Stimulated activated CD4-positive, alpha-beta T cell treated with anti-CD3 and anti-CD28 coated beads, Interleukin-2, amount 100 ng/mL, for 4 hours (primary cell): ENCODE measurements at places on chromosomes 2 and 18.
A peak's percentile ranks its signal among the peaks of the same experiment; 100 is the strongest.

- no peak for DNase-seq
Observed at GRCh38 chr18:61782545-61782944, 110.3 kb downstream of the RNF152 start.

DNA sequence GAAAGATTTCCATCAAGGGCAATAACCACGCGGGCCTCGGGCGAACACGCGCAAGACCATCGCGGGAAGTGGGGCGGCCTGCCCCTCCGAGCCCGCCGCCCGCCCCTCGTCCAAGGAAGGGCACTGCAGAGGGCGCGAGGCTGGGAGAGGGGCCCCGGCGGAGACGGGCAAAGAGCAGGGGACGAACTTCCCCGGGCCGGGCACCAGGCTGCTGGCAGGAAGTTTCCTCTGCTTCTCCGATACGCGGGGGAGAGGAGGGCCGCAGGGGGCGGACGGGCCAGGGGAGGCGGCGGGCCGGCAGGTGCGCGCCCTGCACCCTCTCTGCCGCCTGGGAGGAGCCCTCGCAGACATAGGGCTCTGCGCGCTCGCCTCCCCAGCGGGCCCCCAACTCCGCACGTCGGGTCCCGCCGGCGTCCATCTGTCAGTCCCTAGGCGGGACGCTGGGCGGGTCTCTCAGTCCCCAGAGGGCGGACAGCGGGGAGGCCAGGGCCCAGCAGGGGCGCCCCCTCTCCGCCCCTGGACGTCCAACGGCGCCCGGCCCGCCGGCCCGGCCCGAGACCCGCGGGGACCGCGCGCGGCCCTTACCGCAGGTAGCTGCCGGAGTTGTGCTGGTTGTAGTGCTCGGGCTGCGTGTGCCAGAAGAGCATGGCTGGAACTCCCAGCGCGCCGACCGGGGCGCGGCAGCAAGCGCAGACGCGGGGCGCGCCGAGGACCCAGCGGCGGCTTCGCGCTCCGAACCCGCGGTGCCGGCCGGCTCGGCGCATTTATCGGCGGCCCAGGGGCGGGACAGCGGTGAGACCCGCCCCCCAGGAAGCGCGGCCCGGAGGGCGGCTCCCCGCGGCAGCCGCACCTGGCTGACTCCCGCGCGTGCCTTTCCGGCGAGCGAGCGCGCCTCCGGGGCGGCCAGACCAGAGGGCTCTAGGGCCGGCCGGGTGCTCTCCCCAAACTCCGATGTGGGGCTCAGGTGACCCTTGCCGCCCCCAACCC, at the start of gene TFCP2L1:
Gene TFCP2L1, minus strand, starts transcription at position 740 of the 987 bp plus-strand sequence. Its CDS starts 93 bp downstream, at position 647.
- no peak for DNase-seq

GRCh38 chr2:200125444-200126284, 170.3 kb downstream of the MAIP1 start:
- no peak for DNase-seq

DNA sequence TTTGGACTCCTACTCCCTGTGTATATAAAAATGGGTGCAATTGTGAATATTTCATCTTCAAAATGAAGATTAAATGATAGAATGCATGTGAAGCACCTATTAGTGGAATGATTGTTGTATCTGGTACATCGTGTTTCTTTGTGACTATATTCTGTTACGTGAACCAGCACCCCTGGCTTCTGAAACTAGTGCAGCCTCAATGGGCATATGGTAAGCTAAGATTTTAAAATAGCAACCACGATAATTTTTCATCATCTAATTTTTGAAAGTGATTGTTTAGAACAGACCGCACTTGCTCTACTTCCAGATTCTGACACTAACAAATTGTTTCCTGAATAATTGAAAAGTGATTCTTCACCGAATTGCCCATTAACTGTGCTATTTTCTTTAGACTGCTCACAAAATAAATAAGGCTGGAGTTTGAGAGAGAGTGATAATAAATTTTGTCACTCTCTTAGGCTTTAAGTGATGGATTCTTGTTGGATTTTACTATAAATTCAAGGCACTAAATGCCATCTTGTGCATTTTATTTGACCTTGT, 806.1 kb upstream of the LRATD1 start:
- DNase-seq, result no peak

DNA sequence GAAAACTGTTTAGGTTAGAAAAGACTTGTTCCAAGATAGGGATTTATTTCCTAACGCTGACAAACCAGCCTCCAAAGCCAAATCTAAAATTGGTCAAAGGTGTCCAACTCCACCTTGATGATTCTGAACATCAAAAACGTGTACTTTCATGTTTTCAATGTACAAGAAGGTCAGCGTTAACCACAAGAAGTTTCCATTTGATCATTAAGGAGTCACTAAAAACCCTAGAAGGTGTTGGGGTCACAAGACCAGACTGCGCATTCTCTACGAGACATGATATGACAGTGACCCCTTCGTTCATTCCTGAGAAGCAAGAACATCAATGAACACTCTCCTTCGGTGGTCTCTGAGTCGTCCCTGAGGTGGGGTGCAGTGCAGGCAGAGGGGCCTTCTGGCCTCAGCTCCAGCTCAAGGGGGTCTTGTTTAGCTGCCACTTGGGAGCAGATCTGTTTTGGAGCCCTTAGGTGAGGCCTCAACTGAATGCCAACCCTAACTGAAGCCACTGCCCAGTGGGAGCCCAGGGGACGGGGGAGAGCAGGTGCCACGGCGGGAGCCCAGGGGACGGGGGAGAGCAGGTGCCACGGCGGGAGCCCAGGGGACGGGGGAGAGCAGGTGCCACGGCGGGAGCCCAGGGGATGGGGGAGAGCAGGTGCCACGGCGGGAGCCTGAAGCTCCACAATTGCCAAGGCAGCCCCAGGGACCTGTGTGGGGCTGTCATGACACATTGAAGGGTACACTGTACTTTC, 55.2 kb downstream of the PARD6G start:
- DNase-seq, result no peak

GRCh38 chr2:9331704-9332103, 91.6 kb downstream of the ITGB1BP1 start:
- DNase-seq, result no peak

DNA sequence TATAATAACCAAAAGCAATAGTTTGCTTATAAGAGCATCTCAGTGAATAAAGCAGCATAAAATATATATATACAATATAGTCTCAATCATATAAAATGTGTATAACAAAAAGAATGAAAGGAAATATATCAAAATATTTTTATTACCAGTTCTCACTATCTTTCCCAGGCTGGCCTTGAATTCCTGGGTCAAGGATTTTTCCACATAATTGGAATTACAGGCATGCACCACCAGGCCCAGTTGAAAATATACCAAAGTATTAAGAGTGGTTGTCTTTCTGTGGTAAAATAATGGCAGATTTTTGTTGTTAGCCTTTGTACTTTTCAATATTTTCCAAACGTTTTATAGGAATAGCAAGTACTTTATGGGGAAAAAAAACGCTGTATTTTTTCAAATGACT, 8.6 kb upstream of the TLK1 start:
- no peak for DNase-seq

GRCh38 chr2:932320-933115, 18.1 kb upstream of the SNTG2 start:
- no peak for DNase-seq

- no peak for DNase-seq
Observed at GRCh38 chr18:9731380-9731779, 23.3 kb downstream of the RAB31 start.

DNA sequence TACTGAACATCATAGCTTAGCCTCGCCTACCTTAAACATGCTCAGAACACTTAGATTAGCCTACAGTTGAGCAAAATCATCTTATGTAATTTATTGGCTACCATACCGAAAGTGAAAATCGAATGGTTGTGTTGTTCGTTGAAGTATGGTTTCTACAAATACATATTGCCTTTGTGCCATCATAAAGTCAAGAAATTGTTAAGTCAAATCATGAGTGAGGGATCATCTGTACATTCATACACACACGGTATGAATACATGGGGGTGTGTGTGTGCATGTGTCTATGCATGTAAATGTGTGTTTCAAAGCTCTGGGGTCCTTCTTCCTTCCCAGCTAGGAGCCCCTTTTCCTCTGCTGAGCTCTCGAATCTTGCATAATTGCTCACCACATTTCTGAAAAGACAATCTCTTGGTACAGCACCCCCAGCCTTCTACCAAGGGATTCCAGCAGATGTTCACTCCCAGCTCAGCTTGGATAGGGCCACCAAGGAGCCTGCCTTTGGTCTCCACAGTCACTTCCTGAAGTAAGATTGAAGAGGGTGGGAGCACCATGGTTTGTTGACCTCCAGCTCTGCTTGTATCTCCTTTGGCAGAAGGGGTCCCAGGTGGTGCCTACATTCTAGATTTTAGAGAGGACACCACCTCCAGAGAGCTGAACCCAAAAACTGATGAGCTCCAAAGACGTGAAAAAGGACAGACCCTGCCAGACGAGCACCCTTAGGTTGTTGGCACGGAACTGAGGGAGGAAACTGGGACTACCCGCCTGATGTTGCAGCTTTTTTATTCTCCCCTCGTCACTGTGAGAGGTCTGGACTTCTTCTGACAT, 33.2 kb upstream of the CYP1B1 start:
- DNase-seq, result no peak

GRCh38 chr2:10481055-10481665, 33.0 kb upstream of the ODC1 start:
- DNase-seq, result no peak

DNA sequence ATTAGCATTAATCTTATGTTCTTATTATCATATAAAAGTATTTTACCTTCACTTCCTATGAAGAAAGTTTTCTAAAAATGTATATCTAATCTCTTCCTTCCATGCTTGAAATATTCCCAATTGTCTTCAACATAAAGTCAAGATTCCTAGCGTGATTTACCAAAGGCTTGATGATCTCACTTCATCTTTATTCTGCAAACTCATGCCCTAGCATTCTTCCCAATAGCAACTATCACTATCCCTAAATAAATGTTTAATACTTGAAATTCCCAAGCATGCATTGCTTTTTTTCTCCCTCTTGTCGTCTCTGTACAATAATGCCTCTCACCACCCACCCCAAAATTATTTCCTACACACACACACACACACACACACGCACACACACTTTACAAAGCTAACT, 125.8 kb downstream of the VWC2L start:
- no peak for DNase-seq

GRCh38 chr2:61253136-61253535, 91.1 kb downstream of the C2orf74 start:
- no peak for DNase-seq

DNA sequence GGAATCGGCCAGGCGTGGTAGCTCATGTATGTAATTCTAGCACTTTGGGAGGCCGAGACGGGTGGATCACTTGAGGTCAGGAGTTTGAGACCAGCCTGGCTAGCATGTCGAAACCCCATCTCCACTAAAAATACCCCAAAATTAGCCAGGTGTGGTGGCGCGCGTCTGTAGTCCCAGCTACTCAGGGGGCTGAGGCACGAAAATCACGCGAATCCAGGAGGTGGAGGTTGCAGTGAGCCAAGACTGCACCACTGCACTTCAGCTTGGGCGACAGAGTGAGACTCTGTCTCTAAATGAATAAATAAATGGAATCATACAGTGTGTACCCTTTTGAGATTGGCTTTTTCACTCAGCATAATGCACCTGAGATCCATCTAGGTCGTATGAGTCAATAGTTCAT, 19.4 kb upstream of the TTC39C start:
- no peak for DNase-seq

DNA sequence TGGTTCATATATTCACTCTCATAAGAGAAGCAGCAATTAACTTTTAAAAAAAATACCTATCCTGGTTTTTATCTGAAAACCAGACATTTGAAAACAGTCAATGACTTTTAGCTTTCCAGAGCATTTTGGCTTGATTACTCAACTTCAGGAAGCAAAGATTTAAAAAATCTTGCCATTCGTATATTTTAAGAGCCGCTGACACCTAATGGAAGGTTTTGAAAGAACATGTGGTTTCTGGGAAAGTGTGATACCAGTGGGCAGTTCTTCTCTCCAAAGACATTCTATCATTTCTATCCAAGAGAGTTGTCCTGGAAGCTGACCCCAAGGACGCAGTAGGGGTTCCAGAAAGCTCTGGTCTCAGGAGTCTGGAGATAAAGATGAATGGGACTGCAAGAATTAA, 234.7 kb downstream of the TTC32 start:
- DNase-seq, result no peak

DNA sequence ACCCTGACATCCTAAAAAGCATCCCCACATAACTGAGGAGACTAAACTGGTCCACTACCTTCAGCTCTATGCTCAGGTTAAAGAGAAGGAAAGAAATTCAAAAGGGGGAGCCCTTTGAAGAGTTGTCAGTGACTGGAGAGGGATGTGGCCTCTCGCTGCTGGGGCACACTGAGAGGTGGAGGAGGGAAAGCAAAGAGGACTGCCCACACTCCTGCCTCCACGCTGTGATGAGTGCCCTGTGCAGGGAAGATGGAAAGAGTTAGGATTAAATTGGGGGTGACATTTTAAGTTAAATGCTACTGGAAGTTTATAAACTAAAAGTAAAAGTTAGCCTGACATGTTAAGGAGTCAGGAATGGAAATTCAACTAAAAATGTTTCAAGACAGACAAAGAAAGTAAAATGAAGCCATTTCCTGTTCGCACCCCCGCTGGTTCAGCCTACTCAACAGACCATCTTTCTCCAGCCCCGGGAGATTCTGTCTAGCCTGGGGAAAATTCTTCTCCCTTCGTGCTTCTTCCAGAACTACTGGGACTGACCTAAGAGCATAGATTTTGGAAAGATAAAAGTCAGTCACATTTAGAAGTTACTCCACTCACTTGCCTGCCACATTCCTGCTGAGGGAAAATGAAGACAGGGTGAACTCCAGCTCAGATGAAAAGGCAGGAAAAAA, 17.8 kb upstream of the INO80C start:
- no peak for DNase-seq

- DNase-seq, result no peak
Observed at GRCh38 chr2:237870754-237871651, 11.6 kb downstream of the RAMP1 start.

DNA sequence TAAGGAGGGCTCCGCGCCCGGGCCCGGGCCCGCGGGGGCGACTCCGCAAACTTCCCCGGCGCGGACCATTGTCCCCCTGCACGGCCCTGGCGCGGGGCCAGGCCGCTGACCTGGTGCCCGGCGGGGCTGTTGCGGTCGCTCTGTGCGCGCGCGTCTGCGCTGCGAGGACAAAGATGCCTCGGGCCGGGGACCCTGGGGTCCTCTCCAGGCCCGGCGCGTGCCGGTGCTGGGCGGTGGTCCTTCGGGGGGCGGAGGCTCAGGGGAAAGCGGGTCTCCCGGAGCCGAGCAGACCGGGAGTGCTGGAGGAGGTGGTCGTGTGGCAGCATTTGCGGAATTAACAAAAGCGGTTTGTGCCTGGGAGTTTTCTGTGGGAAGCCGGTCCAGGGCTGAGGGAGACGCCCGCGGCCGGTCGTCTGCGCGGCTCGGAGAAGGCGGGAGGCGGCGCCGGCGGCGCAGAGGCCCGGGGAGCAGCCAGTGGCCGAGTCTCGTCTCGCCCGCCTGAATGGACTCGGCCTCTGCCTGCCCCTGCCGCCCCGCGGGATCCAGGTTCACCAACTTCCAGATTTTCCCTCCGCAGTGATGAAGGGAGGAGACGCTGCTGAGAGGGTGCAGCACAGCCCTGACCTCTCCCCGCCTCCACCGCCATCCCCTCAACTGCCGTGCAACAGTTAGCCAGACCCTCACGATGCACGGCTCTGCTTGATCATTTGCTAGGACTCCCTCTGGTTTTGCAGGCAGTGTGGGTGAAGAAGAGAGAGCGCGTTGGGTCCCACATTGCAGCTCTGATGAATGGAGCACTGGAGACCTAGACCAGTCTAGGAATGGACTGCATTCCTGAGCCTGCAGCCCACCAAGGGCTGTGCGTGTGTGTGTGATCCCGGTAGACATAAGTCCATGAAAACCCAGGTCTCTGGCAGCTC, 705 bp downstream of the EFR3B start:
- no peak for DNase-seq

- peak; percentile 66 for DNase-seq
Observed at GRCh38 chr2:135004005-135004746, 43.1 kb downstream of the MAP3K19 start.

- DNase-seq, result no peak
Observed at GRCh38 chr2:16650287-16651249, 15.1 kb downstream of the CYRIA start.
